ENCODE measurements at places on chromosomes 12 and 14.

DNA sequence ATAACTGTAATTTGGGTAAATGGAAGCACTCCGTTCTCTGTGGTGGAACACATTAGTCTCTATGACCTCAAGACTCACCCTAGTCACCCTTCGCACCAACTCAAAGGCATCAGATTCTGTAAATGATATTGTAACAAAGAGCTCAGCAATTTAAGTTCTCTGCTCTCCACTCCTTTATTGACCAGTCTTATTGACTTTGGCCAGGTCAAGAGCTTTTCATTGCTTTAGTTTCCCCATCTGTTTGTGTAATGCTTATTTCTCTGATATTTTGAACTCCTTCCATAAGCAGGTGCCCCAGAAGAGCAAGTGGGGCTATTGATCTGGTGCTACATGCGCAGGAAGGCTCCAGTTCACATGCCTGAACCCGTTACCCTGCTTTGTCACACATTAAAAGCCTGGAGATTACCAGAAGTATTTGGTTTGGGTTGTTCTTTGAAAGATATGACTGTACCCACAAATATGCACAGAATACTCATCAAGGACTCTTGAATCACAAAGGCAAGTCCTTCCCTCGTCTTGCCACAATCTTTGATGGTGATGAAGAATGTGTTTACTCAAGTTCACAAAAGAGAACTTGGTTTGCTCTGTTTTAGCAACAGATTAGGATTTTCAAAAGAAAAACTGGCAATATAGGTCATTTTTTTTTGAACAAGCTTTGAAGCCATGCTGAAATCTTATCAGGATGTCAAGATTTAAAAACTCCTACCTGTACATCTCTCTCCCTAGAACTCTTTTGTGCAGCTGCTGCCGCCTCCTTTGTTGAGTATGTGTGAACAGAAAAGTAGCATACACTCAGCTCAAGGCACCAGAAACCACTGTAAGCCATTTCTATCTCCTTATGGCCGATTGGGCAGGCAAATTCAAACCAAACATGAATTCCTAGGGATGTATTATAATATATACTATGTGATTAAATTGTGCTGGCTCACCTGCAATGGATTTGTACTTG is 193.9 kb downstream of the BCAT1 start:
- DNase-seq = no peak

GRCh38 chr12:122265886-122266229 is 436 bp downstream of the VPS33A start:
- DNase-seq = no peak

DNA sequence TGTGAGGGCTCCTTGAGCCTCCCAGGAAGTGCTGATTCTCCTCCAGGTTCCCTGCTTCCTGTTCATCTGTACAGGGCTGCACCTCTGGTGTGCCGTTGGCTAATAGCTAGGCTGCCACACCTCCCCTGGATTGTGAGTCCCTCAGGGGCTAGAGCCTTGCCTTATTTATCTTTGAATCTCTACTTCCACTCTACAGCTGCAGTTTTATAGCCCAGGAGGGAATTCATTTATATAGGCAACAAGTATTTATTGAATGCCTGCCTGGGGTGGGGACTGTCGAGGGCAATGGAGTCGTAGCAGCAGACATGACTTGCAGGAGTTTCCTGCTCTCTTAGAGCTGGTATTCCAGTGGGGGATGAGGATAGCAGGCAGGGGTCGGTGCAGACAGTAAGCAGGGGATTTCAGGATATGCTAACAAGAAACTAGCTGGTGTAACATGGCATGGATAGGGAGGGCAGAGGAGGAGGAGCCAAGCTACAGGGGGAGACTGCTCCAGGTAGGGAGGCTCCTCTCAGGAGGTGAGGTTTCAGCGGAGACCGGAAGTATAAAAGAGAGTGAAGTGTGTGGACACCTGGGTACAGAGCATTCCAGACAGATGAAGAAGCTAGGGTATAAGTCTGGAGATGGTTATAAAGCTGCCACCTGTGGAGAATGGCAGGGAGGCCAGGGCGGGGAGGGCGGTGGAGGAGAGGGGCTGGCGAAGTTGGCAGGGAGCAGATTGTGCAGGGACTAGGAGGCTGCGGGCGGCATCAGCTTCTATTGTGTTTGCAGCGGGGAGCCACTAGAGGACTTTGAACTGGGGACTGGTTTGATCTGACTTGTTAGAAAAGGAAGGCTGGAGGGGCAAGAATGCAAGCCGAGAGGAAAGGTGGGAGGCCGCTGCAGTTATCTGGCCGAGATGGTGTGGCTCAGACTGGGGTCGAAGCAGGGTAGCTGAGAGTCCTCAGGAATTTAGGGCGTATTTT is 17.2 kb downstream of the USP30 start:
- DNase-seq = no peak

- DNase-seq = no peak
Measured at GRCh38 chr12:95648990-95649791, 97.9 kb upstream of the USP44 start.

- no peak for DNase-seq
Measured at GRCh38 chr14:56874375-56874774, 64.1 kb upstream of the OTX2 start.

GRCh38 chr12:41212625-41213024 is 24.5 kb downstream of the PDZRN4 start:
- no peak for DNase-seq

Data from activated CD4-positive, CD25-positive, alpha-beta regulatory T cell (primary cell).